SK-N-SH (cell line): ENCODE measurements at places on chromosomes 16 and 17.
A peak's percentile ranks its signal among the peaks of the same experiment; 100 is the strongest.

DNA sequence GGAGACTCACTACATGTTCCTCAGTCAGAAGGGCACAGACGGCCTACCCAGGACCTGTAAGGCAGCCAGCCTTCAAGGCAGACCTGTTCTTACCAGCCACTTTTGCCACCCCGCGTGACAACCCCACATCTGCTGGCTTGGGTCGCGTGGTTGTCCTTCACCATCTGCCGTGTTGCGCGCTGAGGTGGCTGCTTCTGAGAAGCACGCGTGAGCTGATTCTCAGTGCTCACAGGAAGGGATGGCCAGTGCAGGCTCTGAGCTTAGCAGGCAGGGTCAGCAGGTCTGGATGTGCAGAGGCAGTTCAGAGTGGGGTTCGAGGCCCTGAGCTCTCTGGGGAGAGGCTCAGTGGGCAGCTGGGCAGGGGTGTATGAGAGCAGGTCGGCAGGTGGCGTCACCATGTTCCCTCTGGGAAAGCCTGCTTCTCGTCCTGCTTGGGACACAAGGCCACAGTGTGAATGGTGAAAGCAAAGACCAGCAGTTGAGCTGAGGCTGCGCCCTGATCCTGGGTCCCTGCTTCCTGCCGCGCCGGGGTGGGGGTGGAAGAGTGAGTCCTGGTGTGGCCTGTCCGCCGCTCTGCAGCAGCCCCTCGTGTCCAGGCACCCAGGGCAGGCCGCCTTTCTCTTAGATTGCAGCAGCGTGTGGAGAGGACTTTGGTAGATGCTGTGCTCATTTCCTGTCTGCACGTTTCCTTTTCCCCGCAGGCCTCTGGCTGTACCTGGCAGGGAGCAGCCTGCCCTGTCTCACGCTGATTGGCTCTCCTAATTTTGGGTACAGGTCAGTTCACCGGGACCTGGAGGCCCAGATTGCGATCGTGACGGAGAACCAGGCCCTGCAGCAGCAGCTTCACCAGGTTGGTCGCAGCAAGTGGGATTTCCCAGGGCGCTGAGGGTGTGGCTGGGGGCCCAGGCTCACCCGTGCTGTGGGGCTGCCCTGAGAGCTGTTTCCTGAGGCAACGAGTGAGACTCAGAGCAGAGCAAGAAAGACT lies 36.0 kb downstream of the PGS1 start:
- no peak for DNase-seq

GRCh38 chr17:79862771-79863440 lies 23.7 kb upstream of the CBX4 start:
- no peak for DNase-seq

GRCh38 chr17:76435751-76436150 lies 17.2 kb downstream of the UBE2O start:
- no peak for DNase-seq

- no peak for DNase-seq
Observed at GRCh38 chr16:57145046-57146021, 40.5 kb downstream of the PSME3IP1 start.

GRCh38 chr16:71357681-71358080 lies 842 bp upstream of the CALB2 start:
- peak; percentile 32 for DNase-seq

GRCh38 chr17:81867170-81867990 lies 3.8 kb downstream of the ARHGDIA start:
- DNase-seq = no peak

DNA sequence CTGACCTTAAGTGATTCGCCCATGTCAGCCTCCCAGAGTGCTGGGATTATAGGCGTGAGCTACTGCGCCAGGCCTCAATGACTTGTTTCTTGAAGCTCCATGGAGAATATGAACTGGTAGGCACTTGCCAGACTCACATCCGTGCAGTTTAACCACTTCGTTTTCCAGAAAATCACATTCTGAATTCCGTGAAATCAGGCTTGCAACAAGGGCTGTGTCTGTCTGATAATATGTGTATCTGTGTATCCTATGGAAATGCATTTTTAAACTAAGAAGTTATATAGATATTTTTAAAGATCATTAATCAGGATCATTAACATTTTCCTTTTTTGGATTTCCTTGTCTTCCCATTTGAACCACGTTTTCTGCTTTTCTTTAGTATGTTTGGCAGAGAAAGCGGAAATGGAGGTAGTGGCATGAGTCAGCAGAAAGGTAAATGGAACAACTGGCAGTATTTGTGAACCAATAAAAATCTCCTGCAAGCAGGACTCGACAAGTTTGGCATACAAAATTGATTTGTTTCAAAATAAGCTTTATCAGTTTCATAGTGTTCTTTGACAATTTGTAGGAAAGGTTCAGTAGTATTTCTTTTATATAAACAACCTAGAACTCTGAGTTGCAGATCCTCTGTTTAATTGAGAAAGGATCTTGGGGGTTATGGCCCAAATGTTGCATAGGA lies 33.0 kb downstream of the USP10 start:
- no peak for DNase-seq

- DNase-seq = peak; percentile 41
Observed at GRCh38 chr17:20103454-20104446, 94.6 kb downstream of the SPECC1 start.

GRCh38 chr16:69106491-69107315 lies 1.2 kb downstream of the HAS3 start:
- DNase-seq = peak; percentile 82

DNA sequence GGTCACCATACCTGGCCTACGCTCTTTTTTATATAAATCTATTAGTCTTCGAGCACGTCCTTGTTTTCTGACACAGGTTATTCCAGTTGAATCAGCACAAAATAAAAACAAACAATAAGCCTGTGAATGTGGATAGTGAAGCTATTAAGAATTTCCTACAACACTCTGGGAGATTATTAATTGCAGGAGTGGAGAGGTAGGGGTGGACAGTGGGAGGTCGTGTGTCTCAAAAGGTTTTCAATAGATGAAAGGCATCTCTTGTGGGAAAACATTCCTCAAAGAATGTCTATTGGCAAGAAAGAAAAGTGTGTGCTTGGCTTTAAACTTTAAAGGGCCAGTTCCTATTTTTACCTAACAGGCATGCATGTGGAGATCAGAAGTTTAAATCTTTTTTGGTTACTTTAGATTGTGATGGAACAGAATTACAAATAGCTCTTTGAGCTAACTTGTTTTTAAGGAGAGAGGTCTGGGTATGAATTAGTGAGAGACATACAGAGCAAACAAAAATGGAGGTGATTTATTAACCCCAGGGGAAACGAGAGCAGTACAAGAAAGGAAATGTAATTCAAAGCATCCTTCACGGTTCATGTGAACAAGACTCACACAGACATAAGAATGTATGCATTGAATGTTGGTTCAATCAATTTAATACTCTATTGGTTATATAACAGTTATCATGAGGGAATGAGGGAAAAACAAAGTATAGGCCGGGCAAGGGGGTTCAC lies 9.0 kb downstream of the SMYD4 start:
- no peak for DNase-seq

- DNase-seq = no peak
Observed at GRCh38 chr17:77475016-77475976, 334.5 kb downstream of the SEC14L1 start.

DNA sequence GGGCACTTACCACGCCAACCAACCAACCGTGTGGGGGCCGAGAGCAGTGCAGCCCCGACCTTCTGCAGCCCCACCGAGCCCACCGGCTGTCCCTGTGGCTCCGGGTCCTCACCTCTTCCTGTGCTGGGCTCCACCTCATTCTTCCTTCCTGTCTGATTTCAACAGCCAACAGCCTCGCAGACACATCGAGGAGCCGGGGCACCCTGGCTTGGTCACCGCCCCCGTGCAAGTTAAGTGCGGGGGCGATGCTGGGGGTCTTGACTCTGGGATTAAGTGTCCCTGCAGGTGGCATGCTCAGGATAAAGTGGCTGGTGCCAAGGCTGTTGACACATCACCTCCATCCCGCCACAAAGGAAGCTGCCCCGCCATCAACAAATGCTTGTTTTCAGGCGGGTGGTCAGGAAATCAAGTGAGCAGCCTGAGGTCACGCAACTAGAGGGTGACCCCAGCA lies at the start of gene NLRC3:
Gene NLRC3, minus strand, starts transcription at position 102 of the 451 bp plus-strand sequence. CDS start 12,367 bp downstream, outside the sequence.
- no peak for DNase-seq

- DNase-seq = no peak
Observed at GRCh38 chr17:48596735-48597527, 3.4 kb upstream of the HOXB5 start.

DNA sequence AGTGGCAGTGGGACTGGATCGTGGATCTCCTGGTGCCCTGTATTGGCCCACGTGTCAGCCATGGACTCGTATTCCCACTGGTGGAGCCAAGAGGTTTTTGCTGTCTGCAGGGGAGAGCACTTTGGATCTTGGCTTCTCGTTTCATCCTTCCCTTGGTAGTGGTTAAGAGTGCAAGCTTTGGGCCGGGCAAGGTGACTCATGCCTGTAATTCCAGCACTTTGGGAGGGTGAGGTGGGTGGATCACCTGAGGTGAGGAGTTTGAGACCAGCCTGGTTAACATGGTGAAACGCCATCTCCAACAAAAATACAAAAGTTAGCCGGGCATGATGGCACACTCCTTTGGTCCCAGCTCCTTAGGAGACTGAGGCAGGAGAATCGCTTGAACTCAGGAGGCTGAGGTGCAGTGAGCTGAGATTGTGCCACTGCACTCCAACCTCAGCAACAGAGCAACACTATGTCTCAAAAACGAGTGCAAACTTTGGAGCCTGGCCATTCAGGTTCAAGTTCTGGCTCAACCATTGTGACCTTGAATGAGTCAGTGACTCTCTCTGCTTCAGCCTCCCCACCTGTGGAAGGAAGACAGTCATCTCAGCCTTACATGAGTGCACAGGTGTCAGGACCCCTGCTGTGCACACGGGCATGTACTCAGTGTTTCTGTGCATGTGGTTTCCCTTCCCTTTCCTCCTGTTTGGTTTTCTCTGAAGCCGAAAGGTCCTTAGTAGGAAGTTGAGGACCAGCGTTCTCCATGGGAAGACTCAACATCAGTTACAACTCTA lies 57.4 kb downstream of the PLCG2 start:
- DNase-seq = no peak

- DNase-seq = peak; percentile 54
Observed at GRCh38 chr16:58485184-58485887, 14.6 kb upstream of the NDRG4 start.

DNA sequence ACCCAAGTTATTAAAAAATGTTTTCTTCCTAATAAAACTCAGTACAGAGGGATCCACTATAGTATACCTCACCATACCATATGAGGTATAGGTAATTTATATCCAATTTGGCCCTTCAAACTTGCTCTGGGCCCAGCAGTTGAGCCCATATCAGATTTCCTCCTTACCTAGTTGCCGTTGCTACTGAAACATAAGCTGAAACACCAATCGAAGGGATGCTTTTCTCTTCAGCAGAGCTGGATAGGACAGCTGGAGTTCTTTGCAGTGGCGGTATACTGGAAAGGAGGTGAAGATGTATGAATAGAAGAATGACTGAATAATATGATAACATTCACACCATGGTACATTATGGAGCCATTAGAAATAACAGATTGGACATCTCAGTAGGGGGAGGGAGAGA lies 42.7 kb downstream of the TNRC6C start:
- DNase-seq = peak; percentile 33

DNA sequence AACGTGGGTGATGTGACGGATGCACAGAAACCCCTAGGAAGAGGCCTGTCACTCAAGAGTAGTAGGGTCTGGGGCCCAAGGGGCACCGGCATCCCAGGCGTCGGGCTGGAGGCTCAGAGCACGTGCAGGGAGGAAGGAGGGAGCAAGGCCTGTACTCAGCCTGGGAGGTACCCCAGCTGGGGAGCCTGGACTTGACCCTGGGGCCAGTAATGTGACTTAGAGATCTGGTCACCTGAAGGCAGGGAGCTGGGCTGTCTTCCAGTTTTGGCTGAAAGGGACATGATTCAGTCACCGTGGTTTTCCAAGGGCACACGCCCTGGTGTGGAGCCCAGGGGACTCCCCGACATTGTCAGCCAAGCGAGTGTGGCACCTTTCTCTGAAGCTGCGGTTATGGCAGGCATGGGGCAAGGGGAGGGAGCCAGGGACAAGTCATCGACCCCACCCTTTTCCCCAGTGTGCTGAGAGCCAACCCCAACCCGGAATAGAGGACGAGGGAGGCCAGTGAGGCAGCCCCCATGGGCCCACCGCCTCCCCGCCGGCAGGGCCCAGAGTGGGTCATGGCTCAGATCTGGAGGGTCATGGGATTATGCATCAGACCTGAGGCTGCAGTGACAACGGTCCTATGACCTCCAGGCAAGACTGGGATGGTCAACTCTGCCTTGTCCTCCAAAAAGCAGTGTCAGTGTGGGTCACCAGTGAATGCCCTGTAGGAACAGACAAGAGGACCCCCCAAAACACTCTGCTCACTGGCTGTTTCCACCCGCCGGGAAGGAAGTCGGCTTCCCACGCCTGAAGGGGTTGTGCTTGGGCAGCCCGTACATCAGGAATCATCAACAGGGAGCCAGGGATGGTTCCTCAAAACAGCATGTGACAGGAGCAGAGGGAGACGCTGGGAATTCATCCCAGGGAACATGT lies 41.9 kb downstream of the MEAK7 start:
- DNase-seq = no peak

GRCh38 chr16:70573451-70574121 lies 50.0 kb downstream of the SF3B3 start:
- no peak for DNase-seq

DNA sequence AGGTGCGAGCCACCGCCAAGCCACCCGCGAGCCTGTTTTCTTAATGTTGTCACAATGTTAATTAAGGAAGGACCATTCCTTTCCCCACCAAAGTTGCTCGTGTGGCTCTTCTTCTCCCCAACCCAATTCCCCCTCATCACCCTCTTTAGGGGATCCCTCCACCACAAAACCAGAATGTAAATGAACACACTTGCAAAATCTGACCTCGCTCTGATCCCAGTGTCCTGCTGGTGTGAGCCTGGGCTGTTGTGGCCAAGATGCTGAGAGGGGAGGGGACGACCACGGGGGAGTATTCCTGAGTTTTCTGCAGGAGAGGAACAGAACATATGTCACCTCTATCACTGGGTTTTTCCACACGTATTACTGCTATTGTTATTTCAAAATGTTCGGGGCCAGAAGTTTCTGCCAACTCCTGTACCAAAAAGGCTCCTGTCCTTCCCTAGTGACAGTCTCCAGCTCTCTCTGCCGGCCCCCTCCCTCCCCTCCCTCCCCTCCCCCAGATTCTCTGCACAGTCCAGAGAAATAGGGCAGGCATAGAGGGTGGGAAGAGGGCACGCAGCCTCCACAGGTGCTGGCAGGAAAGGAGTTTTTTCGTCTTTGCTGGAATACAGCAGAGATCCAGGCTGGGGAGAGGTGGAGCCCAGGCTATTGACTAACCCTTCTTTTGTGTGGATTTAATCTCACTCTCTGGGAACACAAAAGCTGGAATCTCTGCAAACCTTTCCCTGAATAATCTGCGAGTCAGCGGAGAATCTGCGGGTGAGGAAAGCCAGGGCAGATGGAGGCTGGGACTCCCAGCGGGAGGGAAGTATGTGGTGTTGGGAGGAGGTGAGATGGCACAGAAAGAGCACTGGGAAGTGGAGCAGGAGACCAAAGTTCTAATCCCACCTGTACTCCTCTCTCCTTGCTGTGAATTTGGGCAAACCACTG lies 4.5 kb upstream of the CA4 start:
- DNase-seq = peak; percentile 33
